Mammary epithelial cell (primary cell): ENCODE measurements at places on chromosomes 1 and 21. TPM values are rescaled to one million over a fixed set of nuclear protein-coding genes. Genes with fewer than 3 reads are reported as not detected.

ZC3H12A gene
- 26.2 and 37.9 TPM in 2 replicates for total RNA-seq

SLFNL1 gene
- total RNA-seq = 0.17 TPM

LINGO4 gene
- total RNA-seq = not detected

RCSD1 gene
- total RNA-seq = 0.40 and 0.82 TPM in 2 replicates

HPCAL4 gene
- total RNA-seq = not detected in 2 replicates

CFHR2 gene
- total RNA-seq = not detected in 2 replicates

KPRP gene
- total RNA-seq = 0.64 and 1.2 TPM in 2 replicates

CFHR5 gene
- total RNA-seq = not detected in 2 replicates

IFT25 gene
- 14.3 TPM for total RNA-seq

TNNT2 gene
- 0.83 TPM for total RNA-seq

ADCY10 gene
- total RNA-seq = 0.17 TPM

ECM1 gene
- 12.5 TPM for total RNA-seq

RGS4 gene
- total RNA-seq = not detected in 2 replicates

CD2 gene
- not detected for total RNA-seq

KRTAP10-4 gene
- total RNA-seq = not detected

PDC gene
- not detected for total RNA-seq

FCAMR gene
- total RNA-seq = not detected in 2 replicates

ANGPTL3 gene
- total RNA-seq = not detected in 2 replicates

KCNC4 gene
- 4.9 and 6.7 TPM in 2 replicates for total RNA-seq

BSND gene
- not detected for total RNA-seq

NBPF4 gene
- not detected in 2 replicates for total RNA-seq

OR2AK2 gene
- total RNA-seq = 0.33 TPM

HTR6 gene
- total RNA-seq = not detected

FAM151A gene
- total RNA-seq = not detected

EPHA2 gene
- 77.3 TPM for total RNA-seq

PTGER3 gene
- total RNA-seq = not detected in 2 replicates

KRTAP19-3 gene
- not detected for total RNA-seq

FOXD2 gene
- total RNA-seq = 0.45 and 1.1 TPM in 2 replicates

TTC34 gene
- total RNA-seq = 0.17 TPM

CCDC181 gene
- total RNA-seq = not detected in 2 replicates

YARS1 gene
- total RNA-seq = 165 TPM

NEXN gene
- 8.2 TPM for total RNA-seq

AADACL3 gene
- not detected in 2 replicates for total RNA-seq
